ENCODE measurements at places on chromosomes 5 and 9. TPM values are rescaled to one million over a fixed set of nuclear protein-coding genes. Genes with fewer than 3 reads are reported as not detected.

- no peak for DNase-seq
Measured at GRCh38 chr9:117720066-117720465, 15.9 kb downstream of the TLR4 start.

- no peak for DNase-seq
Measured at GRCh38 chr9:100281066-100281465, 71.7 kb downstream of the TEX10 start.

GRCh38 chr5:1031306-1031959 is 22.8 kb downstream of the NKD2 start:
- no peak for DNase-seq

TMEFF1 gene
- polyA plus RNA-seq: not detected

Measured in immature natural killer cell (primary cell).